ENCODE measurements at places on chromosomes 7 and 10.

GRCh38 chr10:32731527-32731926 lies 226.5 kb downstream of the ITGB1 start:
- DNase-seq = no peak

DNA sequence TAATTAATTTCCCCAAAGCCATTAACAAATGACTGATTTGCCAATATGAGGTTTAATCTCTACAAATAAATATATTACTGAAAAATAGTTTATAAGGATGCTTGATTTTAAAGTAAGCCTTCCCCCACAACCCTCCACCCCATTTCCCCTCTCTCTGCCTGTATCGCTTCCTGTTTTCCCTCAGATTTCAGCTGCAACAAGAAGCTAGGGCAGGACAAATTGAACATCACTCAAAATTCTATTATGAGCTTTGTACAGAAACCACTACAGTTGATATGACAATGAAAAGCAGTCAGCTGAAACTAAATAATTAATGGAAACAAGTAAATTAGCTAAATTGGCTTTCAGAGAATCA lies 109.0 kb upstream of the SP4 start:
- no peak for DNase-seq

GRCh38 chr10:95561177-95561863 lies at the start of gene SORBS1:
Gene SORBS1 (minus strand): TSS chr10:95561371. CDS start chr10:95441135, 120,236 bp downstream.
- peak; percentile 96 for DNase-seq

DNA sequence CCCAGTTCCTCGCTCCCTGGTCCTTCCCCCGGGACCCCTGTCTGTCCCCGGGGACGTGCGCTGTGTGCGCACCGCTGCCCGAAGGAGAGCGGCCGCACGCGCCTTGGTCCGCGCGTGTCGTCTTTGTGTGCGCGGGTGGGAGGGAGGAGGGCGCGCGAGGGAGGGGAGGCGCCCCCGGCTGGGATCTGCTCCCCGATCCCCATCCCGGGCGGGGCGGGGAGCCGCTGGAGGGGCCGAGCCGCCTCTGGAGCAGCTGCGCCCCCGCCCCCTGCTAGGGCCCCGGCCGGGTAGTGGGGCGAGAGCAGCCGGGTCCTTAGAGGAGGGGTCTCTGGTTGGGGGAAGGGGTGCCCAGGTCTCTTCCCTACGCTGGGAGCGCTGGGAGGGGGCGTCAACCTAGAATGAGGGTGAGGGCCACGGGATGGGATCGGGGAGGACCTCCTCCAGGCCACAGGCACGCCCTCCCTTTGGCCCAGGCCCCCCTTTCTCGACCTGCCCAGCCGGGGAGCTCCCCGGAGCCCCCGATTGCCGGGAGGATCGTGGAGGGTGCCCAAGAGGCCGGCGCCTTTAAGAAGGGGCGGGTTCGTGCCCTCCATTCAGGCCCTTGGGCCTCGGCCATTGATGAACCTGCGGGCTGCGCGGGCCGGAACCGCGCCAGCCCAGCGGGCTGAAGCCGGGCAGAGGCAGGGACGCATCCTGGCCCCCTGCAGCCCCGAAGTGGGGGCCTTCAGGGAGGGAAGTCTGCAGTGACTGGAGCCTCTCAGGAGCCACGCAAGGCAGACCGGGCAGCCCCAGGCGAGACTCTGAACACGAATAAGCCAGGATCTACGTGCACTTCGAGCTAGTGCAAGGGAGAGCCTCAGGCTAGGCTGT lies 678 bp downstream of the SH2B2 start:
- peak; percentile 58 for DNase-seq

- no peak for DNase-seq
Measured at GRCh38 chr7:40599836-40600235, 465.0 kb downstream of the SUGCT start.

DNA sequence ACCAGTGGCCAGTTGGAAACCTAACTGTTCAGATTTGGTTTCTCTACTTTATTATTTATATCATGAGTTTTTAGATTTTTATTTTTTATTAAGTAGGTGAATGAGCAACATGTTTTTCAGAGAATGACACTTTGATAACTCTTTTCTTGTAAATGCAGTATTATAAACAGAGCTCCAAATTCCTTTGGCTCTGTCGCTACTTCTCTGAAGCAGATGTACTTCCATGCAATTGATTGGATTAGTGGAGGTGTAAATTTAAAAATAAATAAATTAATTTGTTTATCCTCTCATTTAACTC lies 34.3 kb upstream of the ICA1 start:
- DNase-seq = no peak

GRCh38 chr10:132063432-132063831 lies 2.3 kb upstream of the JAKMIP3 start:
- no peak for DNase-seq

- peak; percentile 80 for DNase-seq
Measured at GRCh38 chr10:51074238-51075028, at the start of gene PRKG1. Gene PRKG1 (plus strand): TSS chr10:51074487.

GRCh38 chr7:123749537-123749857 lies 694 bp upstream of the WASL start:
- DNase-seq = no peak

- DNase-seq = no peak
Measured at GRCh38 chr10:131532291-131532690, 220.8 kb upstream of the TCERG1L start.

DNA sequence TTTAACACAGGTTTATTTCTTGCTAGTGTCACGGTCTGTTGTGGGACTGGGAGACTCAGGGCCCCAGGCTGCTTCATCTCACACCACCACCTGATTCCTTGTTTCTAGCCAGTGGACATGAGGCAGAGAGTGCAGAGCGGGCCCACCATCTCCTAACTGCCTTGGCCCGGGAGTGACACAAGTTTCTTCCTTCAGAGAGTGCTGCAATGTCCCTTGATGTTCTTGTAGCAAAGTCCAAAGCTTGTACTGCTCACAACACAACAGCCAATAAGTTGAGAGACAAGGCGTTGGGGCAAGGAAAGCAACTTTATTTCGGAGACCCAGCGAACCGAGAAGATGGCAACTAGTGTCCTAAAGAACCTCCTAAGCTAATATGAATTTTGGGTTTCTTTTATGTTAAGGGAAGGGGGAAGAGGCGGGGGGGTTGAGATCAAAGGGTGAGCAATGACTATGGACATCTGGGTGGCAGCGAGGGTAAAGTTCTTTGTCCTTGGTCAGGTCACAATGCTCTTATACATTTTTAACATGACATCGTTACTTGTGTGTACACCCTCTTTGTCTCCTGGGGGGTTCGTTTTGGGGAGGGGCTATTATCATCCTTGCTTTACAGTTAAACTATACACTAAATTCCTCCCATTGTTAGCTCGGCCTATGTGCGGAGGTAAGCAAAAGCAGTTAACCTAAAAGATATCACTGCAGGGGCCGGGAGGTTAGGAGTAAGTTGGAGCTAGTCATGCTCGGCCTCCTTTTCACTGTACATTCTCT lies 31.6 kb downstream of the SH2D4B start:
- no peak for DNase-seq

DNA sequence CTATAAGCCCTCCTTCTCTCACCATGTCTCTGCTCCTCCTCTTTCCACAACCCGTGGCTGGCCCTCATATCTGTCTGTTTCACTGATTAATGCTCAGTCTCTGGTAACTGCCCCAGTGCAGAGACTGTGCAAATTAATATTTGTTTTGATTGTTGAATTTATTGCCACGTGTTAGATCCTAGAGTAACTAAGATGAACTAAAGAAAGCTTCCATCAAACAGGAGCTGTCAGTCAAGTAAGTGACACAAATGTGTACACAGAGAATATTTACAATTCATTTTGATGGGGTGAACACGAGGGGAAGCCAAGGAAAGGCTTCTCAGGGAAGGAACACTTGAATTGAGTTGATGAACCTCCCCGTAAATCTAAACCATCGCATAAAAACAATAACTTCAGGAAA lies 182.5 kb downstream of the BAMBI start:
- no peak for DNase-seq

GRCh38 chr7:83882551-83882950 lies 233.6 kb upstream of the SEMA3E start:
- DNase-seq = no peak

DNA sequence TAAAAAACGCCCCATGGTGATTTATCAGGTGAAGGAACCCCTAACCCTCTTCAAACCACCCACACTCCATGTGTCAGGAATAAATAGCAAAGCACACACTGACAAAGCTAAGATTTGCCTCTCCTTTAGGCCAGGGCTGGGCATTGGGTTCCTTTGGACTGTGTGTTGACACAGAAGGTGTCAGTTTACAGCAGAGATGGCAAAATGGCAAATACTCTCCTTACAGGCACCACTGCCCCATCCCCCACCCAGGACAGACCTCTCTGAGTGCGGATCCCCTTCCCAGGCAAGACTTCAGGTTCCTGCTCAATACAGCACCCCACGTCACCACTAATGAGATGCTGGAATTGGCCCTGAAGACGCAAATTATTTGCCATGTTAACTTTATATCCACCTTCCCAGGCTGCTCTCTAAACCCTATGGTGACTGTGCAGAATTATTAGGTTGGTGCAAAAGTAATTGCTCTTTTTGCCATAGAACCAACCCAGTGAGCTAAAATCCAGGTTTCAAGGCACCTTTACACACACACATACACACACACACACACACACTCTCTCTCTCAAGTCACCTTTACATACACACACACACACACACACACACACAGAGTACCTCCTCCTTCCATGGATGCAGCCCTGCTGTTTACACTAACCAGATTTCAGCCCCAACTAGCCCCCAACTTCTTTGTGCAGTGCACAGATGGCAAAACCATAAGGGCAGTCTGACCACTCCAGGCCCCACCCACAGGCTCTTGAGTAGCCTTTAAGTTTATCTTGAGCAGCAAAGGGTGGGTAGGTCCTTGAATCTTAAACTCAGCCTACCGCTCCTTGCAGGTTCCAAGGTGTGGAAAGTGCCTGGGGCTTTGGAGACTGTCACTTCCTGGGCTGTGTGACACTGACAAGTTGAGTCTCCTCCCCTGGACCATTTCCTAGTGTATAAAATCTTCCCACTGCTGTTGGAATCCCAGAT lies 4.0 kb upstream of the ZCCHC24 start:
- DNase-seq = no peak

DNA sequence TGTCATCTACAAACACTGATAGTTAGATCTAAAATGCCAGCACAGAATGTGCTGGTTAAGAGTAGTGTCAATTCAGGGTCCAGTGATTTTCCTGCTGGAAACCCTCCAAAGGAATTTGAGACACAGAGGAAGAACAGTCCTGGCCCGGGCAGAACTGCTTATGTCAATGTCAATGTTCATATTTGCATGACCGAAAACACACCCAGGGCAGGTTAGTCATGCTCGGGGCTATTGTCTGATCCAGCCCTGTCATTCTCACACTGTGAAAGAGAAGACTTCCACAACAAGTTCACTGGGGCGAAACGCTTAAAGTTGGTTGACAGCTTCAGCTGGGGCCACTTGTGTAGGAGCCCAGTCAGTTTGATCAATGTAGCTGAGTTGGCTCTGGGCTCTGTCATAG lies 139.3 kb downstream of the C1GALT1 start:
- no peak for DNase-seq

DNA sequence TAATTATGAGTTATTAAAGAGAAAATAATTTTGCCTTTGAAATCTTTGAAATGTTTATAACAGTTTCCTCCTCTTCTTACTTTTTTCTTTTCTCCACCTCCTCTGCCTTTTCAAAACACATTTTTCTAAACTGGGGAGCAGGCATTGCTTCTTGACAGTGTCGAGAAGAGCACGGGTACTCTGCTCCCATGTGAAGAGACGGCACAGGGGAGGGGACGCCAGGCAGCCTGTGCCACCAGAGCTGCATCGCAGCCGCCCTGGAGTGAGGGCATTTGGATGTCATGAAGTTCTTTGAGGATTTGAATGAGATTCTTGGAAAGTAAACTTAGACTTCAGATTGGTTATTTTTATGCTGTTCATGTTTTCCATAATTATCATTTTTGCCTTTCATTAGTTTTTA lies 149.7 kb downstream of the ACTR3B start:
- no peak for DNase-seq

All from H9 (cell line).